ENCODE measurements at places on chromosomes 5 and 9. TPM values are rescaled to one million over a fixed set of nuclear protein-coding genes. Genes with fewer than 3 reads are reported as not detected.

SLC23A1 gene
- 0.35 TPM for total RNA-seq

SLC34A1 gene
- not detected for total RNA-seq

ABITRAM gene
- 11.4 TPM for total RNA-seq

PCDHB4 gene
- total RNA-seq, result 2.3 TPM

KIF20A gene
- total RNA-seq, result 58.0 TPM

TRIO gene
- total RNA-seq, result 76.7 TPM

CAVIN4 gene
- total RNA-seq, result 10.1 TPM

PTGES gene
- 0.56 TPM for total RNA-seq

PLPP6 gene
- 19.1 TPM for total RNA-seq

ITGA1 gene
- total RNA-seq, result 1.4 TPM

PCDHGB4 gene
- total RNA-seq, result 10.4 TPM

SGCD gene
- total RNA-seq, result 0.42 TPM

IL3 gene
- not detected for total RNA-seq

C9orf50 gene
- total RNA-seq, result not detected

UCK1 gene
- total RNA-seq, result 17.3 TPM

- H3K27me3 ChIP-seq, result no peaks in the 10 kb centered on the region
- H3K27ac ChIP-seq, result peak overlapping the region; percentile 3
- H3K4me1 ChIP-seq, result peaks cover 19% of the 10 kb centered on the region
- no peaks in the 10 kb centered on the region for H3K36me3 ChIP-seq
- no peak for DNase-seq
- H3K4me3 ChIP-seq, result no peak overlapping the region
These were observed 656.5 kb downstream of the TLE1 start for GRCh38 chr9:81032831-81033230.

- H3K36me3 ChIP-seq, result no peaks in the 10 kb centered on the region
- H3K27ac ChIP-seq, result no peak overlapping the region
- no peaks in the 10 kb centered on the region for H3K4me1 ChIP-seq
- DNase-seq, result no peak
- no peaks in the 10 kb centered on the region for H3K27me3 ChIP-seq
These were observed 87.2 kb downstream of the TMEM232 start for GRCh38 chr5:110638970-110639902.

GRCh38 chr9:129236441-129237145 is 58.5 kb upstream of the IER5L start:
- no peak overlapping the region for H3K27ac ChIP-seq
- no peaks in the 10 kb centered on the region for H3K36me3 ChIP-seq
- no peaks in the 10 kb centered on the region for H3K4me1 ChIP-seq
- no peak for DNase-seq
- H3K4me3 ChIP-seq, result no peak overlapping the region
- H3K27me3 ChIP-seq, result no peaks in the 10 kb centered on the region

DNA sequence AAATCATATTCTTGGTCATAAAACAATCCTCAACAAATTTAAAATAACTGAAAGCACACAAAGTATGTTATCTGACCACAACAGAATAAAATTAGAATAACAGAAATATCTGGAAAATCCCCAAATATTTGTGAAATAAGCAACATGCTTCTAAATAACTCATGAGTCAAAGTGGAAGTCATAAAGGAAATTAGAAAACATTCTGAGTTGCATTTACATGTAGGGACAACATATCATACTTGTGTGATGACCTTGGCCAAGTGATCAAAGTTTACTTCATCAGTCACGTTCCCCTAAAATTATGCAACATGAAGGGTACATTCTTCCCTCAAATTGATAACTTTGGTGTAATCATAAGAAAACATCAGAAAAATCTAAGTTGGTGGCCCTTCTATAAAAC is 64.7 kb downstream of the CSF2 start:
- no peaks in the 10 kb centered on the region for H3K36me3 ChIP-seq
- H3K4me1 ChIP-seq, result no peaks in the 10 kb centered on the region
- no peak for DNase-seq

DNA sequence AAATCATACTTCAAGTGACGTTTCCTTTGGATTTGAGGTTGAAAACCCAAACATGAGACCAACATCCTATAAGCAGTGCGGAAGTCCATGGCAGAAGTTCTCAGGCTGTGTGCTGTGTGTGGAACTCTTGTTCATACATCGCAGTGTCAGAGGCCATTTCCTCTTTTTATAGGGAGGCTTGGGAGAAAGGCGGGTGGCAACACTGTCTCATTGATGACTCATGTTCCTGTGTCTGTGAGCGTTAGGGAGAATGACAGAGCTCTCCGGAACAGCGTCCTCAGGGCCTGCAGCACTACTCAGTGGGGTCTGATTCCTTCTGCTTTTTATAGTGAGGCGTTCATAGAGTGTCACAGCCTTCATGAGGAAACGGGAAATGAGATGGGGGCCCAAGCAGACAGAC is 98.8 kb upstream of the BASP1 start:
- no peaks in the 10 kb centered on the region for H3K27me3 ChIP-seq
- H3K27ac ChIP-seq, result no peak overlapping the region
- peaks cover 13% of the 10 kb centered on the region for H3K4me1 ChIP-seq
- DNase-seq, result no peak
- H3K4me3 ChIP-seq, result no peak overlapping the region

DNA sequence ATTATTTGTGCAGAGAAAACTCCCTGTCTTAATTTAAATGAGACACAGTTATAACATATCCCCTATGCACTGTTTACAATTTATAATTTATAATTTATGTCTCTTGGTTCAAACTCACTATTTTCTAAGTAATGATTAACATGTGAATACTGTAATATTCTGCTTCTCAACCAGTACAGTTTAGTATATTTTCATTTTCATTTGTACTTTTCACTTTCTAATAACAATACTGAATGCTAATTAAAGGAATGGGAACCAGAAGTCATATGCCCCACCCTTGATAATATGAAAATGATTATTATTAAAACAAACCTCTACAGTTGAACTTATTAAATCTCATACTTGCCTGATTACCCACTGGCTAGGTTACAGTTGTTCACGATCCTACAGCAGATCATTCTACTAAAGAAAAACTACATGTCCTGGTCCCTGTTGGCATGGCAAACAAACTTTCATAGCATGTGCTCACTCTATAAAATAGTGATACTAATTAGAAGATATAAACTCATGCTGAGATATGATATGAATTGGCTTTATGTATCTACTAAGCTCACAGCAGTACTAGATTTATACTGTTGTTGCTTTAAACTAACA is 66.4 kb downstream of the POU5F2 start:
- peaks cover 9% of the 10 kb centered on the region for H3K4me1 ChIP-seq
- no peak overlapping the region for H3K4me3 ChIP-seq
- no peak for DNase-seq
- no peaks in the 10 kb centered on the region for H3K36me3 ChIP-seq

- no peak for DNase-seq
- no peaks in the 10 kb centered on the region for H3K36me3 ChIP-seq
- no peaks in the 10 kb centered on the region for H3K4me1 ChIP-seq
- no peak overlapping the region for H3K27ac ChIP-seq
- no peak overlapping the region for H3K4me3 ChIP-seq
- no peaks in the 10 kb centered on the region for H3K27me3 ChIP-seq
These were observed 620.7 kb upstream of the ARRDC3 start for GRCh38 chr5:92003806-92004205.

- peaks cover 3% of the 10 kb centered on the region for H3K4me1 ChIP-seq
- peak overlapping the region; percentile 58 for H3K4me3 ChIP-seq
- DNase-seq, result peak; percentile 66
- H3K36me3 ChIP-seq, result no peaks in the 10 kb centered on the region
- no peaks in the 10 kb centered on the region for H3K27me3 ChIP-seq
These were observed 68.5 kb upstream of the RAI14 start for GRCh38 chr5:34587355-34588241.

GRCh38 chr5:4233671-4234070 is 638.0 kb downstream of the IRX1 start:
- no peak overlapping the region for H3K4me3 ChIP-seq
- no peaks in the 10 kb centered on the region for H3K36me3 ChIP-seq

GRCh38 chr5:149386166-149386565 is 7.1 kb upstream of the IL17B start:
- no peaks in the 10 kb centered on the region for H3K36me3 ChIP-seq
- no peak for DNase-seq
- H3K4me1 ChIP-seq, result peaks cover 6% of the 10 kb centered on the region
- no peak overlapping the region for H3K4me3 ChIP-seq
- no peaks in the 10 kb centered on the region for H3K27me3 ChIP-seq
- H3K27ac ChIP-seq, result no peak overlapping the region

DNA sequence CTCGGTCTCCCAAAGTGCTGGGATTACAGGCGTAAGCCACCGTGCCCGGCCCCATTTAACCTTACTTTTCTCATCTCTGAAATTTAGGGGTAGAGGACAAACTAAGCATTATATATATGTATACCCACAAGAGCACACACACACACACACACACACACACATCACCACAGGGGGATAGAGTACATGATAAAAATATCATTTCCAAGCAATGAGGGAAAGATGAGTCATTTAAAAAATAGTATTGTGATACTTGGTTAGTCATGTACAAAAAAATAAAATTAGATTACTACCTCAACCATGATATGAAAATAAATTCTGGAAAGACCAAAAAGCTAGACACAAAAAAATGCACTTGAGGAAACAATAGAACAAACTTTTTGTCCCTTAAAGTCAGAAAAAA is 67.2 kb downstream of the CDH18 start:
- no peak for DNase-seq
- H3K4me3 ChIP-seq, result no peak overlapping the region
- H3K36me3 ChIP-seq, result no peaks in the 10 kb centered on the region
- no peaks in the 10 kb centered on the region for H3K27me3 ChIP-seq

GRCh38 chr9:5511476-5511875 is 1.1 kb downstream of the PDCD1LG2 start:
- no peaks in the 10 kb centered on the region for H3K36me3 ChIP-seq
- H3K4me1 ChIP-seq, result no peaks in the 10 kb centered on the region
- H3K4me3 ChIP-seq, result no peak overlapping the region
- no peak for DNase-seq
- no peak overlapping the region for H3K27ac ChIP-seq

DNA sequence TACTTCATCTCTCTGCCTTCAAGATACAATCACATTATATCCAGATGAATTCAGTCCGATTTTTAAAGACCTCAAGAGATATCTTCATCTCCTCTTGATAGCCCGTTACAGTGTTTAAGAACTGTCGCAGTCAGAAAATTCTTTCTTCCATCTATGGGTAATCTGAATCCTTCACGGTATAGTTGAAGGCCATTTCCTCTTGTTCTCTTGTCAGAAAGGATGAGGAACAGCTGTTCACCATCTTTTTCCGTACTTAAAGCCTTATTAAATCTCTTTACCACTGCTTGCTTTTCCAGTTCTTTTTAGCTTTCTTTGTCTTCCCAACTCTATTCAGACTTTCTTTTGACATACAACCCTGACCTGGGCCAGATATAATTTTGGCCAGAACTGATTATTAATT is 121.8 kb downstream of the XRCC4 start:
- H3K36me3 ChIP-seq, result no peaks in the 10 kb centered on the region
- H3K4me1 ChIP-seq, result no peaks in the 10 kb centered on the region
- DNase-seq, result no peak
- no peak overlapping the region for H3K27ac ChIP-seq

DNA sequence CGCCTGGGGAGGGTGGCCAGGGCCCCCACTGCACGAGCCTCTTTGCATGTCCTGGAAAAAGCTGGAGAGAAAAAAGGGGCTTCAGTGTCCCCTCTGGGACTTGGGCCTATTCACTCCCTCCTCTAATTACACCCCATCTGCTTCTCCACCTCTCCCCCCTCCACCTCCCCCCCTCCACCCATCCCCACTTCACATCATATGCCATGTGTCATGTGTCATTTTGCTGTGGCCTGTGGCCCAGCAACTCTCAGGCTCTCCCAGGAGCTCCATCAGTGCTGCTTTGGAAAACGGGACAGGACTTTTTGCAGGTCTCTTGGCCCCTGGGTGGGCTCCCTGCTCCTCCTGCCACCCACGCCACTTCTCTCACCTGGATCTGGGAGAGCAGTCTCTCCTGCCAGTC is 68.7 kb downstream of the NTNG2 start:
- no peak overlapping the region for H3K4me3 ChIP-seq
- DNase-seq, result no peak
- H3K4me1 ChIP-seq, result no peaks in the 10 kb centered on the region
- H3K27ac ChIP-seq, result no peak overlapping the region
- H3K27me3 ChIP-seq, result no peaks in the 10 kb centered on the region
- no peaks in the 10 kb centered on the region for H3K36me3 ChIP-seq

DNA sequence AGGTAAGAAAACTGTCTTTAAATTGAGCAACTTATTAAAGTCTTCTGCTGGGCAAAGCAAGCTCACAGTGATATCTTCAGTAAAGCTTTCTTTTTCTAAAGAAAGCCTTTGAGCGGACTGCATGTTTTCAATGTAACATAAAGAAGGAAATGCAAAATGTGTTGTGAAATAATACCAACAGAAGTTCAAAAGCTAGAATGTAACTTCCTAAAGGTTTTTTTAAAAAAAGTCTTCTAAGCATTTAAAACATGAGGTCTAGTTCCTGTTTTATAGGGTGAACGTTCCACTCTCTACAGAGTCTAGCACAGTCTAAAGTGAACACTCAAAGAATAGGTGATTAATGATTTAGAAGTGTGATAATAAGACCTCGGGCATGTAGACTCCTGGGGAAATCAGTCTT is 62.9 kb downstream of the DENND1A start:
- H3K27ac ChIP-seq, result no peak overlapping the region
- DNase-seq, result no peak
- H3K4me1 ChIP-seq, result peaks cover 6% of the 10 kb centered on the region
- no peak overlapping the region for H3K4me3 ChIP-seq
- peaks cover 5% of the 10 kb centered on the region for H3K27me3 ChIP-seq

GRCh38 chr9:106074006-106074405 is 379.7 kb downstream of the TMEM38B start:
- H3K4me3 ChIP-seq, result no peak overlapping the region
- no peak overlapping the region for H3K27ac ChIP-seq
- H3K36me3 ChIP-seq, result no peaks in the 10 kb centered on the region
- H3K4me1 ChIP-seq, result peaks cover under 1% of the 10 kb centered on the region

DNA sequence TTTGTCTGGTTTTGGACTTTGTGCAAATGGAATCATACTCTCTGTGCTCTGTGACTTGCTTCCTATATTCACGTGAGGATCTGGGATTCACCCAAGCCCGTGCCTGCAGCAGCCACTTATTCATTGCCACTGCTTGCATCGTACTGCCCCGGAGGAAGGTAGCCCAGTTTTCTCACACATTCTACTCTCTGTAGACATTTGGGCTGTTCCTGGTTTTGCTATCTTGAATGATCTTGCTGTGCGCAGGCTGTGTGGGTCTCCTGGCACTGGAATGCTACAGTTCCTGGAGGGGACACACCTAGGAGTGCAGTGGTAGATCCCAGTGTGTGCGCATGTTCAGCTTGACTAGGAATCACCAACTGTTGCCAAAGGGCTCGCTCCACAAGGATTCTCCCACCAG is 99.2 kb upstream of the BOD1 start:
- no peak overlapping the region for H3K27ac ChIP-seq
- H3K4me3 ChIP-seq, result no peak overlapping the region
- DNase-seq, result no peak
- no peaks in the 10 kb centered on the region for H3K36me3 ChIP-seq

DNA sequence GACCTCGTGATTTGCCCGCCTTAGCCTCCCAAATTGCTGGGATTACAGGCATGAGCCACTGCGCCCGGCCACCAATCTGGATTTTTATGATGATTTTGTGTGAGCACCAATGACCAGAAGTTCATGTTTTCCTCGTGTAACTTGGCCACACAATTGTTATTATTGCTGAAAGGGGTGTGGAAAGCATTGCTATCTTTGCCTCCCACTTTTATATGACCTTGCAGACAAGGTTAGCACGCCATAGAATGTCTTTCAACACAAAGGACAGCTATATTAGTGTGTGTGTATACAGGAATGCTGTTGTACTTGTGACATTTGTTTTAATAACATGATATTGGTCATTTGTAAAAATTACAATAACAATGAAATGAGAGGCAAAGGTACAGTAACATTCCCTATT is 155.0 kb upstream of the ERCC6L2 start:
- H3K27me3 ChIP-seq, result no peaks in the 10 kb centered on the region
- H3K4me1 ChIP-seq, result no peaks in the 10 kb centered on the region
- no peak for DNase-seq
